ENCODE measurements at places on chromosomes 16 and 17.

DNA sequence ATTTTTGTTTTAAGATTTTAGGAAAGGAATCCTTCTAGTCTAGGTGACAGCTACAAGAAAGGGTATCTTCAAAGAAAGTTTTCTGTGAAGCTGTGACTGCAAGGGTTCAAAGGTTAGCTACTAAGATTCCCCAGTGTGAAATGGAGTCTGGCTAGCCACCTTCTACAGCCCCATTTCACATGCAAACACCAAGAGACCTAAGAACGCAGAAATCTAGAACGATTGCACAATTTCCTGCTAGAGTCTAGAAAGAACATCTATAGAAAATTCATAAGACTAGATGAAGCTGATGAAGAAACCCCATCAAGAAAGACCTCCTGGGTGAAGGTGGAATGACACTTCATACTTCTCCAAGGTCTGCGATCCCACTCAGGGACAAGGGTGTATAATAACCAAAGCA is 77.1 kb downstream of the STX8 start:
- no peak for DNase-seq

- DNase-seq = no peak
These were observed 407.8 kb upstream of the C16orf82 start for GRCh38 chr16:26658915-26659314.

DNA sequence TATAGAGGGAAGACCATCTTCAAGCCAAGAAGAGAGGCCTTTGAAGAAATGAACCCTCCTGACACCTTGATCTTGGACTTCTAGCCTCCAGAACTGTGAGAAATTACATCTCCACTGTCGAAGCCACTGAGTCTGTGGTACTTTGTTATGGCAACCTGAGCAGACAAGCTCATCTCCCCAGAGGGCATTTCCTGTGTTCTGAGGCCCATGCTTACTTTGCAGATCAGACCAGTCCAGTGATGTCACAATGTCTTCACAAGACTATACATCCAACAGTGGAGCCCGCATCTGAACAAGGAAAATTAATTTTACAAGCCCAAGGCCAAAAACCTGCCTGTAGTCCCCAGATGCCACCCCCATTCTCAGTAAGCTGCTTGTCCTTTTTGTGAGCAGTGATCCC is 14.8 kb upstream of the C17orf113 start:
- DNase-seq = no peak

DNA sequence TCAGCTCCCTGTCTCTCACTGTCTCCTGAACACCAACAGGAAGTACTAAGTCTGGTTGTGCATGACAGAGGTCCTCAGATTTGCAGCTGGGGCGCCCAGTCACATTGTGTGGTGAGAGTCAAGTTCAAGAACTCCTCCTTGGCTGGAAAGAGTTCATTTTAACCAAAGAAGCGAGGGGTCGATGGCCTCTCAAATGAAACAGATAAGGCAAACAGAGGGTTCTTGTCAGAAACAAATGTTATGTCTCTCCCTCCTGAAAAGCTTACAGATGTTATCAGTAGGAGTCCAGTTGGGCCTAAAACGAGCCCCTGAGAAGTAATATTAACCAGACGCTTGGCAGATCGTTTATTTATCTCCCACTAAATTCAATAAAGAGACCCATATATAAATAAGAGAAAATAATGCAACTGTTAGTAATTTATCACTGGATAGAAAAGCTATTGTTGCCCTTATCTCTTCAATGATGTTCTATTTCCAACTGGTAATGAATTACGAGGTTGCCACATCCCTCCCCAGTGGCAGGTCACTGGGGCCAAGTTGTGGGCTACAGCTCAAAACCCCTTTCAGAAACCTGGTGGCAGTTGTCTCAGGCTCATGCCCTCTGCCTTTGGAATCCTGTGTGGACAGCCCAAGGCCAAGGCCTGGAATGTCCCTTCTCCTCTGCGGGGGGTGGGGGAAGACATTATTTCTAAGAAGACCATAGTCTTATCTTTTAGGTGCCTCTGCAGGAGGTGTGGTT is 307.5 kb upstream of the DYNLRB2 start:
- DNase-seq = no peak

DNA sequence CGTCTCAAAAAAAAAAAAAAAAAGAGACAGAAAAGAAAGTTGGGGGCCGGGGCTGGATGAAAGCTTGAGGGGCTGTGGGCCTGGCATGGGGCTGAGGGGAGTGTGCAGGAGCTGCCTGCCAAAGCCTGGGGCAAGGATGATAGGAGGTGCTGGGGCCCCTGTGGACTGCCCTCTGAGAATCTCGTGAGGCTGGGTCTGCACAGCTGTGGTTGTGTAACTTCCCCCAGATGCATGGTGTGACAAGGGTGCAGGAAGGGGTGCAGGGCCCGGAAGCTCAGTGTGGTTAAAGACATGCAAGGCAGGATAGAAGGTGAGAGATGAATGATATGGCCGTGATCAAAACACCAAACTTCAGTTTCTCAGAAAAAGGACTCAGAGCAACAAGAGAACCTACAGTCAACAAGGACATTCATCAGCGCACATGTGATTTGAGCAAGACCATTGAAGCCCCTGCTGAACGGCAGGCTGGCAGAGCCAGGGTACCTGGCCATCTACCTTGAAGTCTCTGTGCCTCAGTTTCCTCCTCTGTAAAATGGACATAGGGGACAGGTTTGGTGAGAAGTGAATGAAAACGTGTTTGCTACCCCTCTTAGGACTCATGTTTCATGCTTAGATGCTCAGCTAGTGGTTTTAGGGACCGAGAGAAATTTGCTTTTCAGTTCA is 9.6 kb downstream of the IL32 start:
- DNase-seq = peak; percentile 38

- no peak for DNase-seq
These were observed 9.7 kb upstream of the TNS4 start for GRCh38 chr17:40511136-40511535.

DNA sequence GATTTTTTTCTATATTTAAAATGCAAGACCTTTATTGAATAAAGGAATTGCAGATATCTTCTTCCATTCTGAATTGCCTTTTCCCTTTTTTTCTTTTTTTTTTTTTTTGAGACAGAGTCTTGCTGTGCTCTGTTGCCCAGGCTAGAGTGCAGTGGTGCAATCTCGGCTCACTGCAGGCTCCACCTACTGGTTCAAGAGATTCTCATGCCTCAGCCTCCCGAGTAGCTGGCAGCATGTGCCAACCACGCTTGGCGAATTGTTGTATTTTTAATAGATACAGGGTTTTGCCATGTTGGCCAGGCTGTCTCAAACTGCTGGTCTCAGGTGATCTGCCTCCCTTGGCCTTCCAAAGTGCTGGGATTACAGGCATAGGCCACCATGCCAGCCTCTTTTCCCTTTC is 151.5 kb downstream of the CEP112 start:
- DNase-seq = peak; percentile 2

GRCh38 chr16:10744370-10745030 is 858 bp downstream of the NUBP1 start:
- DNase-seq = no peak

- DNase-seq = peak; percentile 29
These were observed 59.7 kb downstream of the RNF112 start for GRCh38 chr17:19470530-19471261.

- DNase-seq = no peak
These were observed 13.0 kb downstream of the CDYL2 start for GRCh38 chr16:80791411-80791810.

GRCh38 chr17:82396601-82397435 is 21.3 kb upstream of the HEXD start:
- no peak for DNase-seq

- DNase-seq = peak; percentile 84
These were observed 30.0 kb downstream of the TBCD start for GRCh38 chr17:82781894-82782274.

DNA sequence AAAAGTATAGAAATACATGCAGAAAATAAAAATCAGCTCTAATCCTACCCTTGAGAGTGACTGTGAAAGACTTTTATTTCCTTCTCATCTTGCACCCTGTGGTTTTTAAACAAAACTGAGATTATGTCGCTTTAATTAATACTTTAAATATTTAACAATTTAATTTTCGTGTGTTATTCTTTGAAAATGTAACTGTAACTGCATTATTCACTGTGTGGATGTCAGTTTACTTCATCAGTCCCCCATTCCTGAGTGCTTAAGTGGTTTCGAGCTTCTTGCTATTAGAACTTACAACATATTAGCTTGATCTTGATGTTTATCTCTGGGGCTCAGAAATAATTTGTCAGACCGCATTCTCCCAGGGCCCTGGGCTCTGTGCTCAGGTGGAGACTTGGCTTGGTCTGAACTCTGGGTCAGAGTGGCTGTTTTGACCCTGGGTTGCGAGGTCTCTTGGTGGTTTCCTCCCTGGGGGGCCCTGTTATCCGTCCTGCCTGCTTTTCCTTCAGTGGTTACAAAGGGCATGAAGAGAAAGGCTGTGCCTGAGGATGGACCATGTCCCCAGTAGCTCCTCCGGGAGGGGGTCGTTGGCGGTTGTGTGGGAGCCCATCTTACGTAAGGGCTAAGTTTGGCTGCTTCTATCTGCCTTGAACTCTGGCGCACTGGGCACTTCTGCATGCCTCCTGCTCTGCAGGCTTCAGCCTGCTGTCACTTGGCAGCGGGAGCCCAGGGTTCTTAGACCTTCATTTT is 25.7 kb downstream of the AKAP1 start:
- DNase-seq = no peak

DNA sequence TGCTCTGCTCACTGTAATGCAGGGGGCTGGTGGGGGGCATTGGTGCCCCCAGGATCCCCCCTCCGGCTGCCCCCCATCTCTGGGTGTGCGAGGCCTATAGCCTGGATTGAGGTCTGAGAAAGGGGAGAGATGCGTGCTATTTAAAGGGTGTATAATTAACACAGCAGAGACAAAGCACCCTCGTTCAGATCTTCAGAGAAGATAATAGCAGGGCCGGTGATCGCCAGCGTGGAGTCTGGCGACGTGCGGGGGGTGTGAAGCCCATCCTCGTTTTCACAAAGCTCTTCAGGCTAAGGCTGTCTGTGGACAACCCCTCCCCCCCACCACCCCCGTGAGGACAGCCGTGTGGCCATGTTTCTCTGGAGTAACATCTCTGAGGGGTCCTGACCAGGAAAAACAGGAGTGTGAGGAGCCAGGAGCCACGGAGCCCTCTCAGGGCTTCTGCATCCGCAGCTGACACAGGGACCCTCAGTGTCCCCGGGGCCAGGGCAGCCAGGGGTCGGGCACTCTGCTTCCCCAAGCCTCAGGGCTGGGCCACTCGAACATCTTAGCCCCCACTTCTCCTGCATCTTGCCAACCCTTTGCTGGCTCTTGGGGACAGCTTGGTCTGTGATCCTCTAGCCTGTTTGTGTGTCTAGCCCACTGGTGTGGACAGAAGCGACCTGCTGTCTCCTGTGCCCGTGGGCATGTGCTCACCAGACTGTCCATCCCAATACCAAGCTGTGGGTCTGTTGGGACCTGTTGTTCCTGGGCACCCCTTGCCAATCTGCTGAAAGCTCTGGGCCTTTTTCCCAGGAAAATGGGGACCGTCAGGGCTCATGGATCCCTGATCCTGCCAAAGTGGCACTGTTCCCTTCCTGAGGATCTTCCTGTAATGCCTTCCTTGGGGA is 58.9 kb downstream of the BAIAP2 start:
- DNase-seq = no peak

GRCh38 chr16:59324462-59324861 is 590.3 kb upstream of the GOT2 start:
- no peak for DNase-seq

- DNase-seq = no peak
These were observed 33.8 kb upstream of the KPNB1 start for GRCh38 chr17:47615766-47616424.

GRCh38 chr16:8614435-8615029 is 7.0 kb upstream of the METTL22 start:
- DNase-seq = no peak

GRCh38 chr16:4859190-4859899 is 12.1 kb downstream of the UBN1 start:
- no peak for DNase-seq

- no peak for DNase-seq
These were observed 16.1 kb upstream of the GNA13 start for GRCh38 chr17:65072660-65073071.

GRCh38 chr16:69166221-69166833 is 20.6 kb upstream of the SNTB2 start:
- DNase-seq = no peak

- peak; percentile 24 for DNase-seq
These were observed 63.5 kb downstream of the PCTP start for GRCh38 chr17:55814377-55814776.

DNA sequence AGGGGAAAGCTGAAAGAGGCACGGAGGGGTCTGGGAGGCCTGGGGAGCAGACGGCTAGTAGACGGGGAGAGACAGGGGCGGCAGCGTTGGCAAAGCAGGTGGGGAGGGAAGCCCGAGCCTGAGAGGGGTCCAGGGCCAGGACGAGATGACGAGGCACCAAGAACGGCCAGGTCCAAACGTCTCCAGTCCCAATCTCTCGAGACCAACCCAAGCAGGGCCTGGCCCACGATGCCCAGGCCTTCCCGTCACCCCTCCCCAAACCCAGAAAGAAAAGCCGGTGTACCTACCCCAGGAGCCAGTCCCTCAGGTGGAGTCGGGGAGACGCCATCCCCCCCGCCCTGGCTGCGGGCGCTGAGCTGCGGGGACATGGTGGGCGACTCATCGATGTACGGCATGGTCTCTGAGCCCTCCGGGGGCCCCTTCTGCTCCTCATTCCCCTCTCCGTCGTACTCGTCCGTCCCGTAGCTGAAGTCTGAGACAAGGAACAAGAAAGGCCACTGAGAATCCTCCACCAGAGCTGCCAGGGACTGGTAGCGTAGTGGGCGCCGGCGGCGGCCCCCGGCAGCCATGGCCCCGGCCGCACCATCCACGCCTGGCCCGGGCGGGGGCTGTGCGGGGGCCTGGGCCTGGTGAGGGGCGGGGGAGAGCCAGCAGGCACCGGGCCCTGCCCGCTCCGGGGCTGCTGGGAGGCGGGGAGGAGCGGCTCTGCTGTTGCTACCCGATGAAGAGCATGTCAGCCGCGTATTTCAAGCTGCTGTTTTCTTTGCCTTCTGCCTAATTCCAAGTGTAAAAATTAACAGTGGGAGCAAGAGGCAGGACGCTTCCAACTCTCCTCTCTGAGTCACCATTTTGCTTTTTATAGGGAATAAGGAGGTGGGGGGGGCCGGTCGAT is 54.6 kb downstream of the ABR start:
- DNase-seq = no peak

DNA sequence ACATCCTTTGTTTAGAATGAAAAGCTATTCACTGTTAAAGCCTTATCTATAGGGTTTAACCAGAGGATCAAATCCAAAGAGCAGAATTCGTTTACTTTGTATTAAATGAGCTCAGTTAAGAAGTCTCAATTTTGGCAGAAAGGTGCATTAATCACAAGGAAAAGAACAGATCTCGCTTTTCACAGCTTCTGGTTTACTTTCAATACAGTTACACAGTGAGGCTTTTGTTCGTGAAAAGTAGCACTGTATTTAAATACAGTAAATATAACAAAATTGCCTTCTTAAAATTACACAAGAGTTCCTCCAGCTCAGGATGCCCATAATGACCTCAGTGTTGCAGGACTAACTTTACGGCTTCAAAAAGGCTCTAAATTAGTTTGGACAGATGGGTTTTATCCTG is 669.1 kb upstream of the SALL1 start:
- DNase-seq = no peak

GRCh38 chr17:58244963-58245362 is 6.6 kb downstream of the LPO start:
- DNase-seq = no peak

Data from body of pancreas (tissue), 4 donors.